Activated naive CD8-positive, alpha-beta T cell treated with anti-CD3 and anti-CD28 coated beads, Interleukin-2, amount 50 U/mL, for 24 hours (primary cell): ENCODE measurements at places on chromosomes 6 and 20.

GRCh38 chr6:161409353-161409752 is 135.5 kb upstream of the AGPAT4 start:
- H3K27me3 ChIP-seq: no peaks in the 10 kb centered on the region
- no peaks in the 10 kb centered on the region for H3K36me3 ChIP-seq
- no peaks in the 10 kb centered on the region for H3K4me1 ChIP-seq
- no peak for DNase-seq
- no peak overlapping the region for H3K27ac ChIP-seq

GRCh38 chr6:158367816-158368215 is 55.6 kb downstream of the TULP4 start:
- DNase-seq: no peak
- no peak overlapping the region for H3K27ac ChIP-seq
- H3K4me3 ChIP-seq: no peak overlapping the region
- H3K4me1 ChIP-seq: peaks cover 4% of the 10 kb centered on the region

- no peaks in the 10 kb centered on the region for H3K36me3 ChIP-seq
- H3K4me1 ChIP-seq: peaks cover 15% of the 10 kb centered on the region
- peak; percentile 62 for DNase-seq
- H3K27me3 ChIP-seq: peaks cover 61% of the 10 kb centered on the region
These were observed 87.7 kb downstream of the TMEM242 start for GRCh38 chr6:157235600-157236039.

DNA sequence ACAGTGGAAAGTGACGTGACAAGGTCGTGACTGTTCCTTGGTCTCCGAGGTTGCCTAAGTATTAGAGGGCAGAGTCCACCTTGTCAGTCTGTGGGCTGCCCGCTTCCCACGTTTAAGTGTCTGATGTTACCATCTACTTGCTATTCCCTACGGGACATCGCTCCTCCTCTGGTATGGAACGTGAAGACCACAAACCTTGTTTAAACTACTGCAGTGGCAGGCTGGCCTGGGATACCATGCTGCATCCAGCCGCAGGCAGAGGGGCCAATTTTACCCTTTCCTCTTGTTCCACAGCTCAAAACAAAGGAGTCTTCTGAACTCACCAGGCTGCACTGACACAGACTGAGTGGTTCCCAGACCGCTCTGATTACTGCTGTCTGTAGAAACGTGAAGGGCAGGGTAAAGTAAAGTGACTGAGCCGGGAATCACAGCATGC is 275.9 kb downstream of the FOXC1 start:
- no peak for DNase-seq
- H3K4me3 ChIP-seq: no peak overlapping the region
- H3K4me1 ChIP-seq: peaks cover 8% of the 10 kb centered on the region
- peaks cover 8% of the 10 kb centered on the region for H3K36me3 ChIP-seq
- no peaks in the 10 kb centered on the region for H3K27me3 ChIP-seq

- no peaks in the 10 kb centered on the region for H3K36me3 ChIP-seq
- H3K4me1 ChIP-seq: peaks cover 11% of the 10 kb centered on the region
- no peak overlapping the region for H3K27ac ChIP-seq
- peaks cover 1% of the 10 kb centered on the region for H3K27me3 ChIP-seq
- H3K4me3 ChIP-seq: no peak overlapping the region
- DNase-seq: no peak
These were observed 55.6 kb downstream of the MYB start for GRCh38 chr6:135236732-135237131.

GRCh38 chr6:164069350-164069990 is 655.0 kb downstream of the QKI start:
- no peak overlapping the region for H3K27ac ChIP-seq
- no peaks in the 10 kb centered on the region for H3K4me1 ChIP-seq
- H3K36me3 ChIP-seq: no peaks in the 10 kb centered on the region

- peaks cover 20% of the 10 kb centered on the region for H3K27me3 ChIP-seq
- H3K4me1 ChIP-seq: peaks cover 8% of the 10 kb centered on the region
- H3K36me3 ChIP-seq: no peaks in the 10 kb centered on the region
- H3K27ac ChIP-seq: no peak within 1 kb of the TSS
- peak; percentile 16 for DNase-seq
These were observed at the start of gene PACSIN1 for GRCh38 chr6:34465531-34466241. TSS of gene PACSIN1 (plus strand) at chr6:34466076. CDS start at chr6:34526306, 60,230 bp downstream.

DNA sequence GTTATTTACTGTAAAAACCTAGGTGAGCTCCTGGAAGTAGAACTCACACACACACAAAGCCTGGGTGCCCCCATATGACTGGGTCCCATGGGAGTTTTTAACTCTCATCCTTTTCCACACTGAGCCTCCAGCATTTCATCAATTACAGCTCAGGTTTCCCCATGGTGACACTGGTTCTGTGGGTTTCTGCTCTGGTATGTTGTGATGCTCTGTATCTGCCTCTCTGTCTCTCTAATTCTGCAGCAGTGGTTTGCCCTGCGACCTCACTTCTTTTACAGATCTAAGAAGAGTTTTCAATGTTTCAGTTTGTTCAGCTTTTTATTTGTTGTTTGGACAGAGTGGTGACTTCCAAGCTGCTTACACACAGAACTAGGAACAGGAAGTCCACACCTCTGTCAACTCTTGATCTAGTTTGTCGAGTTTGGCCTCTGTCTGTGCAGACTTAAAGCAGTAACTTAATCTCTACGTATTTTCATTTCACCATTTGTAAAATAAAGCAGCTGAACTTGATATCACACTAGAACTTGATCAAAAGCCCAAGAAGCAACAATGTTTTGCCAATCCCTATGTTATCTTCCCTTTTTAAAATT is 554.3 kb downstream of the EPHA7 start:
- no peak overlapping the region for H3K27ac ChIP-seq
- H3K4me1 ChIP-seq: no peaks in the 10 kb centered on the region
- H3K4me3 ChIP-seq: no peak overlapping the region

DNA sequence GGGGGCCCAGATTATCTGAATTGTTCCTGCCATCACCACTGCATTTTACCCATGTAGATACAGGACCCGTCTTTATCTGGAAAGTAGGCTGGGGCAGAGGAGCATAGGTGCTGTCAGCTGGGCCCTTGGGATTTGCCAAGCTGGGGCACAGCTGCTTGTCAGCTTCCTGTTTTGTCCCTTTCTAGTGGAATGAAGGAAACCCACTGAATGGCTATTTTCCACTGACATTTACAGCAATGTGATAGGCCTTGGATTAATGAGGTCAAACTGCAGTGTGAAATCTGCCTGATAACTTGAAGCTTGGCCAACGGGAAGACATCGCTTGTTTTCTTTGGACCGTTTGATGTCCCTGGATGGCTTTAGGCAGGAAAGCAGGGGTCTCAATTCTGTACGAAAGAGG is 6.7 kb downstream of the PPP1R16B start:
- no peak overlapping the region for H3K4me3 ChIP-seq
- H3K4me1 ChIP-seq: peaks cover 92% of the 10 kb centered on the region
- peak overlapping the region; percentile 59 for H3K27ac ChIP-seq
- no peak for DNase-seq
